ENCODE measurements at places on chromosomes 2 and 18. TPM values are rescaled to one million over a fixed set of nuclear protein-coding genes. Genes with fewer than 3 reads are reported as not detected.
A peak's percentile ranks its signal among the peaks of the same experiment; 100 is the strongest.

DNA sequence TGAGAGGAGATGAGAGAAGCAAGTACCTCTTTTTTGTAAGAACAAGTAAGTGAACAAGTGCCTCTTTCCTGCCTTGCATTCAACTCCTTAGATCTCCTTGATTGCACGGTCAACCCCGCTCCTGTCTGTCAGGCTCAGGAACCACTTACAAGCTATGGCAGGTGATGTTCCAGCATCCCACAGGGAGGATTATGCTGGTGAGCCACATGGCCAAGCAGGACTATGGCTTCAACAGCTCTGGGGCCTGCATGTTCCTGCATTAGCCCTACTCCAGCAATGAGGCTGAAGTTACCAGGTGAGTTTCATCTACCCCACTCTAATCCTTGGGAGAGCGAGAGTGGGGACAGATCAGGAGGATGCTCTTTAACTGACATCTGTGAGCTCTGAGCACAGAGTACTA lies 29.5 kb downstream of the TTC32 start:
- no peak overlapping the region for H3K4me3 ChIP-seq
- peaks cover 10% of the 10 kb centered on the region for H3K4me1 ChIP-seq
- no peaks in the 10 kb centered on the region for H3K27me3 ChIP-seq

- H3K4me3 ChIP-seq: no peak overlapping the region
- no peaks in the 10 kb centered on the region for H3K36me3 ChIP-seq
- no peaks in the 10 kb centered on the region for H3K4me1 ChIP-seq
- no peak overlapping the region for H3K27ac ChIP-seq
Observed at GRCh38 chr2:138036522-138036921, 72.2 kb downstream of the HNMT start.

- H3K27me3 ChIP-seq: peaks cover 3% of the 10 kb centered on the region
- H3K36me3 ChIP-seq: no peaks in the 10 kb centered on the region
- H3K4me3 ChIP-seq: no peak overlapping the region
- peaks cover 4% of the 10 kb centered on the region for H3K4me1 ChIP-seq
Observed at GRCh38 chr2:48855142-48855541, 99.6 kb upstream of the LHCGR start.

- H3K4me1 ChIP-seq: peaks cover 82% of the 10 kb centered on the region
- no peak for DNase-seq
- H3K27ac ChIP-seq: peak overlapping the region; percentile 96
- H3K36me3 ChIP-seq: no peaks in the 10 kb centered on the region
- H3K4me3 ChIP-seq: peak overlapping the region; percentile 74
Observed at GRCh38 chr2:64643838-64644457, 9.8 kb downstream of the SERTAD2 start.

- H3K27me3 ChIP-seq: no peaks in the 10 kb centered on the region
- no peak for DNase-seq
- peaks cover 2% of the 10 kb centered on the region for H3K36me3 ChIP-seq
- no peak overlapping the region for H3K4me3 ChIP-seq
- no peak overlapping the region for H3K27ac ChIP-seq
Observed at GRCh38 chr18:34890486-34891085, 150.6 kb upstream of the MAPRE2 start.

DNA sequence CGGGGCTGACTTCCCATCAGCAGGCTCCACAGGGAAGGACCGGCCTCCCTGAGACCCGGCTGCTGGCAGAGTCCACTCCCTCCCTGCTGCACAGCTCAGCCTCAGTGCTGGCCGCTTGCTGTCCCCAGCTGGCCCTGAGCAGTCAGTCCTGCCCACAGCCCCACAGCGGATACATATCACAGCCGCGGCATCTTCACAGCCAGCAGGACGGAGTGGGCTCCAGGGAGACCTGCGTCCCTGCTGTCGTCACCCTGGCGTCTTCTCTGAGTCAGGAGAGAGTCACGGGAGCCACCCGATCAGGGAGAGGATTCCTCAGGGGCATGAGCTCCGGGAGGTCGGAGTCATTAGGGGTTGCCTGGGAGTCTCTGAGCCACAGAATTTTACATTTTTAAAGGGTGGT lies 13.1 kb upstream of the SNTG2 start:
- peaks cover 24% of the 10 kb centered on the region for H3K4me1 ChIP-seq
- no peak overlapping the region for H3K4me3 ChIP-seq
- H3K36me3 ChIP-seq: no peaks in the 10 kb centered on the region
- H3K27me3 ChIP-seq: no peaks in the 10 kb centered on the region
- H3K27ac ChIP-seq: no peak overlapping the region

DNA sequence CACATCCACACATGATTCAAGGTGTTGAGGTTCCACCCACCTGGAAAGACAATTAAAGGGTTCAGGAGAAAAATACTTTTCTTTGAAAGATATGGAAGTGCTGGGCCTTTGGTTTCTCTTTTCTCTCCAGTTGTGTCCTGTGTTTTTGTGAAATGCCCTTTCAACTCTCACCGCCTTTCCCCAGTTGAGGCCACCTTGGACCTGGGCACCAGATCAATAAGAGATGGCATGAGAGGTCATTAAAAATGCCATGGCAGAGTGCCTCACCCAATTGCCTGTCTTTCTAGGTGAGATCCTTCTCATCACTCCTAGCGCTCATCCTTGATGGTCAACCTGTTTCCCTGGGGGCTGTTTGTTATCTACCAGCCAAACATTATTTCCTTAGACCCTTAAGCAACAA lies 453.9 kb downstream of the TSN start:
- no peak overlapping the region for H3K4me3 ChIP-seq
- peaks cover 6% of the 10 kb centered on the region for H3K27me3 ChIP-seq
- no peaks in the 10 kb centered on the region for H3K36me3 ChIP-seq
- H3K27ac ChIP-seq: no peak overlapping the region
- H3K4me1 ChIP-seq: peaks cover 22% of the 10 kb centered on the region
- no peak for DNase-seq

DNA sequence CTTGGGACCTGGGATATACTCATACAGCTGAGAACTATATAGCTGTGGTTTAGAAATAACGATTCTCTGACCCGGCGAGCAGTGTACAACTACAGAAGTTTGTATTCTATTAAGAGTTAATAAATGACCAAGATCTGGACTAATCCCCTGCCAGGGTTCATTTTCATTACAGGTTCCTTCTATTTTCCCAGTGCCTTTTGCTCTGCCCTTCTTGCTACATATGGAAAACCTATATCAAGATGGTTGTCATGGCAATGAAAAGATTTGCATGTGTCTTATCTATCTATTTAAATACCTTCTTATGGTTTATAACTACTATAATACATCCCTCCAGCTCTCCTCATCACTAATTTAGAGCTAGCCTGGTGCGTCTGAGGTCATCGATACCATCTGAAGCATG lies 965.2 kb downstream of the BCL11A start:
- no peaks in the 10 kb centered on the region for H3K4me1 ChIP-seq
- H3K27me3 ChIP-seq: no peaks in the 10 kb centered on the region
- no peak overlapping the region for H3K4me3 ChIP-seq
- no peak for DNase-seq
- no peaks in the 10 kb centered on the region for H3K36me3 ChIP-seq

DNA sequence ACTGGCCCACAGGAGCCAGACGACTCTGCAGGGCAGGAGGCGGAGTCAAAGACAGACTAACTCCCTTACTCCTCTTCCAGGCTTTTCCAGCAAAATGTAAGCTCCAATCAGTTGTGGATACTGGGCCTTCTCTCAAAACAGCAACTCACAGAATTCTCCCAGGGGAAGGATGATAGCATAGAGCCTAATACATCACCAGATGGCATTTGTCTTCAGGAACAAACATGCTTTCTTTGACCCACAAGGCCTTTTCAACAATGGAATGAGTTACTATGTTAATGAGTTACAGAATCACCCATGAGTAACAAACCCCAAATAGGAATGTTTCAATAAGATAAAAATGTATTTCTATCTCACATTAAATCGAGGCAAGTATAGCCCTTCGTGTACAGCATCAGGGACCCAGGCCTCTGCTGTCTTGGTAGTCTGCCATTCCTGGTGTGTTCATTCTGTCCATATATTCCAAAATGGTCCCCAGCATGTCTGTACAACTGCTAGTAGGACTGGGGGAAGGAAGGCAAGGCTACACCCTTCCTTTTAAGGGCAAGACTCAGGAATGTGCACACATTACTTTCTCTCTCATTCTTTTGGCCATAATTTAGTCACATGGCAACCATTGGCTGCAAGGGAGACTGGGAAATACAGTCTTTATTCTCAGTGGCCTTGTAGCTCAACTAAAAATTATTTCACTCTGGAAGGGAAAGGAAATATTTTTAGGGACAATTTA lies 76.4 kb downstream of the BOD1L2 start:
- no peak overlapping the region for H3K4me3 ChIP-seq
- peaks cover 17% of the 10 kb centered on the region for H3K27me3 ChIP-seq
- no peaks in the 10 kb centered on the region for H3K36me3 ChIP-seq
- no peak for DNase-seq
- no peak overlapping the region for H3K27ac ChIP-seq
- no peaks in the 10 kb centered on the region for H3K4me1 ChIP-seq

- H3K4me3 ChIP-seq: no peak overlapping the region
- H3K36me3 ChIP-seq: no peaks in the 10 kb centered on the region
- H3K27ac ChIP-seq: peak overlapping the region; percentile 29
Observed at GRCh38 chr18:39462436-39462835, 1896.8 kb upstream of the CELF4 start.

DNA sequence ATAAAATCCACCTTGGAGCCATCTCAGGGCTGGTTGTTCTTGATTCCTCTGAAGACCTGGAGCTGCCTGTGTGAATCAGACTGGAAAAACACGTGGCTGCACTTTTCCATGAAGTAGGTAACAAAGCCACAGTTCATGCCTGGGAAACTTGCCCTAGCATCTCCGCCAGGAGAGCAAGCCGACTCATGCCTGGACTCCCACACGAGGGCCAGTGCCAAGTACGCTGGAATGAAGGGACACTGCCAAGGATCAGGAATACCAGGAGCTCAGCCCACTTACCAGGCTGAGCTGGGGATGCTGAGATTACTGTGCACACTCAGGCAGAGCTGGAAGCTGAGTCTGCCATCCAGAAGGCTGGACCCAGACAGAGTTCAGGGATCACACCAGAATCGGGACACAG lies 10.9 kb upstream of the FHL2 start:
- H3K4me3 ChIP-seq: no peak overlapping the region
- H3K27me3 ChIP-seq: peaks cover 17% of the 10 kb centered on the region
- DNase-seq: no peak
- H3K27ac ChIP-seq: peak overlapping the region; percentile 81

DNA sequence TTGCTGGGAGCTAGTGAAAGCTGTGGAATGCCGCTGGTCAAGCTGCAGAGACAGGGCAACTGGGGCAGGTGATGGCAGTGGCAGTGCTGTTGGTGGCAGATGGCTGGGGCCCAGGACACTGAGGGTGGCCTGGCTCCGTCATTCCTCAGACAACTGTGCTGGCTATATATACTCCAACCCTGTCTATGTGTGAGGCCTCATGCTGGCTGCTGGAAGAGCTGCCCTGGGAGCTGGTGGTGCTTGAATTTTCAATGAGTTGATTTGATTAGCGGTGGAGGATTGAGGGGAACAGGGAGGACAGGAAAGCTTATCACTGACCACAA lies 66.5 kb upstream of the TMEM200C start:
- no peaks in the 10 kb centered on the region for H3K27me3 ChIP-seq
- DNase-seq: no peak

- H3K4me1 ChIP-seq: peaks cover 58% of the 10 kb centered on the region
- no peaks in the 10 kb centered on the region for H3K27me3 ChIP-seq
- no peak for DNase-seq
- no peak overlapping the region for H3K4me3 ChIP-seq
- H3K36me3 ChIP-seq: no peaks in the 10 kb centered on the region
Observed at GRCh38 chr2:7011356-7012083, 94.3 kb downstream of the RNF144A start.

- H3K27me3 ChIP-seq: no peaks in the 10 kb centered on the region
- H3K4me1 ChIP-seq: no peaks in the 10 kb centered on the region
- H3K27ac ChIP-seq: no peak overlapping the region
- no peak for DNase-seq
- H3K36me3 ChIP-seq: no peaks in the 10 kb centered on the region
Observed at GRCh38 chr2:84131278-84131830, 327.7 kb downstream of the SUCLG1 start.

DNA sequence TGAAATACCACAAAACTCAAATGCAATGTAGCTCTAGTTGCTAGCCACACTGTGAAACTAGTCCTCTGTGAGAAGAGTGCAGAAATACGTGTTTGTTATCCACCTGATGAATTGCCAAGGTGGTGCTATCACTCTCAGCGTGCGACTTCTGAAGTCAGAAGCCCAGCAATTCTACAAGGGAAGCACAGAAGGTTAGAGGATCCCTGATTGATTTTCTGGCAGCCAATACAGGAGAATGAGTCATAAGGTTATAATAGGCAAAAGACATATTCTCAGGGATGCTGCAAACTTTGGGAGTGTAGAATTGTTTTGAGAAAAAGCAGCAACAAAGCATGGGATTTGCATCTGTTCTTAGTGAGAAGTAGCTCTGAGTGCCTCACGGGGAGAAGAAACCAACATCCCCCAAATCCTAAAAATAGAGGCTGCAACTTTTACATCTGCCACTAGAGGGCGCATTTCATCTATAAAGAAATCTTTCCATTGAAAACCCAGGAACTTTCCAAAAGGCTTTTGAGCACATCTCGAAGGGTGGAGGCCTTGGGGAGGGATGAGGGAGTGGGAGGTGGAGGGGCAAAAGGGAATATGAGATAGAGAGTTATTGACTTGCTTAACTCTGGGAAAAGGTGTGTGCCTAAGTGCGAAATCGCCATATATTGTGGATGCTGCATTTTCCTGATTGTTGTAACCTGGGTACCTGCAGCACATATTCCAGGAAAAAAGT lies 78.0 kb downstream of the TMEM182 start:
- H3K27me3 ChIP-seq: no peaks in the 10 kb centered on the region
- no peak overlapping the region for H3K4me3 ChIP-seq

DNA sequence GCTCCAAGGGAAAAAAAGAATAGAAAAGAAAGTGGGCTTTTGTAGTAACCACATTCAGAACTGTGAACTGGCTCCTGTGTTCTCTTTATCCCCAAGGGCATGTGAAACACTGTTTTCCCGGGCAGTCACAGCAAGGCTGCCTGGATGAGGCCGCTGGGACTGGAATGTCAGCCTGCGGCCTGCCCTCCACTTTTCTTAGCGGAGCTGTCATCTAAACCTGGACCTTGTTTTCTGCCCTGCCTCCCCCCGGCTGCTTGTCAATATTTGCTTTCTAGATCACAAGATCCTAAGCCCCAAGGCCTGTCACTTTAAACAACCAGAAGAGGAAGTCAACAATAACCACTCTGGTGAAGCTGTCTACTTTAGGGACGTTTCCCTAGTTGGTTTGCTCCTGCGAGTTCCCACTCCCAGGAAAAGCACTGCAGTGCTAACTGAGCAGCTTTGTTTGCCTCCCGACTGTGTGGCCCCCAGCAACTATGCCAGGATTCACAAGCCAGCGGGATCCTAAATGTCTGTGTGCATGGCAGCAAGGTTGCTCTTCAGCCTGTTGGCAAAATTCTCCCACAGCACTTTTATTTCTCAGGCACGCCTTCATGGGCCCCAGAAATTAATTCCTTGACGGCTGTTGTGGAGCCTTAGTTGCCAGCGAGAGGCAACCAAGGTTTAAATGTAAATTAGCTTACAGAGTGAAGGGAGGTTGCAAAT lies 30.6 kb downstream of the SOWAHC start:
- H3K27me3 ChIP-seq: no peaks in the 10 kb centered on the region
- no peaks in the 10 kb centered on the region for H3K36me3 ChIP-seq
- H3K27ac ChIP-seq: peak overlapping the region; percentile 89
- no peak for DNase-seq
- H3K4me3 ChIP-seq: peak overlapping the region; percentile 21

The RELCH gene
- 22.6 TPM for total RNA-seq

The HES6 gene
- 16.5 TPM for total RNA-seq

The GAL3ST2 gene
- total RNA-seq: 1.3 TPM

The DLX1 gene
- total RNA-seq: 6.7 TPM

The STARD6 gene
- not detected for total RNA-seq
